Thoracic aorta (tissue), 2 donors: ENCODE measurements at places on chromosomes 16 and 17.

GRCh38 chr16:16191493-16192167 is 31.7 kb downstream of the ABCC6 start:
- no peak for DNase-seq

- DNase-seq, result no peak
Measured at GRCh38 chr16:7921345-7921744, 588.7 kb downstream of the RBFOX1 start.

GRCh38 chr17:61426482-61427304 is 25.5 kb upstream of the TBX4 start:
- DNase-seq, result no peak

GRCh38 chr16:19883966-19884485 is 622 bp downstream of the GPRC5B start:
- DNase-seq, result no peak
